ENCODE measurements at places on chromosomes 1 and 21.

GRCh38 chr1:193437785-193438184 lies 251.4 kb upstream of the B3GALT2 start:
- DNase-seq: peak; percentile 51

- DNase-seq: peak; percentile 71
Observed at GRCh38 chr1:110829955-110830553, 42.9 kb upstream of the CD53 start.

GRCh38 chr1:19466112-19466561 lies 19.2 kb downstream of the CAPZB start:
- DNase-seq: no peak

GRCh38 chr1:155295183-155295941 lies 5.9 kb downstream of the PKLR start:
- no peak for DNase-seq

- DNase-seq: no peak
Observed at GRCh38 chr21:31750843-31751242, 18.9 kb upstream of the SCAF4 start.
